ENCODE measurements at places on chromosomes 4 and X. TPM values are rescaled to one million over a fixed set of nuclear protein-coding genes. Genes with fewer than 3 reads are reported as not detected.

MAGEC1 gene
- not detected for total RNA-seq

GPM6B gene
- not detected for total RNA-seq

PNMA6E gene
- total RNA-seq, result not detected

DMD gene
- 30.6 TPM for total RNA-seq

SPATA18 gene
- total RNA-seq, result 24.5 TPM

ARAP2 gene
- 3.0 TPM for total RNA-seq

IQCM gene
- total RNA-seq, result not detected

DRD5 gene
- total RNA-seq, result not detected

HMX1 gene
- total RNA-seq, result not detected

Data from placental pericyte (primary cell).